Activated CD4-positive, CD25-positive, alpha-beta regulatory T cell (primary cell): ENCODE measurements at places on chromosomes 16 and 17.

DNA sequence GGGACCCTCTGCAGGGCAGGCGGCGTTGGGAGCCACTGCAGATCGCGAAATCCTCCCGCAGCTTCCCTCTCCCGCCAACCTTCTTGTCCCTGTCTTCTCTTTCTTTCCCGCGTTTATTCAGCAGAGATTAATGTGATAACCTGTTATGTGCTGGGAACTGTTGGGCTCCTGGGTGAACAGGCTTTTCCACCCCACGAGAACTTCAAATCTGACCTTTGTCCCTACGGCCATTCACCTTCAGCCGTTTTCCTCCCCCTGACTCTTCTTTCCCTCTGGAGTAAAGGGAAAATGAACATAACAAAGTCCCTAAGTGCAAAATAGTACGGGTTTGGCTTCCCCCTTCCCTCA lies 15.2 kb upstream of the KPNA2 start:
- no peak for DNase-seq

GRCh38 chr16:10805334-10805733 lies 13.3 kb downstream of the TVP23A start:
- no peak for DNase-seq

DNA sequence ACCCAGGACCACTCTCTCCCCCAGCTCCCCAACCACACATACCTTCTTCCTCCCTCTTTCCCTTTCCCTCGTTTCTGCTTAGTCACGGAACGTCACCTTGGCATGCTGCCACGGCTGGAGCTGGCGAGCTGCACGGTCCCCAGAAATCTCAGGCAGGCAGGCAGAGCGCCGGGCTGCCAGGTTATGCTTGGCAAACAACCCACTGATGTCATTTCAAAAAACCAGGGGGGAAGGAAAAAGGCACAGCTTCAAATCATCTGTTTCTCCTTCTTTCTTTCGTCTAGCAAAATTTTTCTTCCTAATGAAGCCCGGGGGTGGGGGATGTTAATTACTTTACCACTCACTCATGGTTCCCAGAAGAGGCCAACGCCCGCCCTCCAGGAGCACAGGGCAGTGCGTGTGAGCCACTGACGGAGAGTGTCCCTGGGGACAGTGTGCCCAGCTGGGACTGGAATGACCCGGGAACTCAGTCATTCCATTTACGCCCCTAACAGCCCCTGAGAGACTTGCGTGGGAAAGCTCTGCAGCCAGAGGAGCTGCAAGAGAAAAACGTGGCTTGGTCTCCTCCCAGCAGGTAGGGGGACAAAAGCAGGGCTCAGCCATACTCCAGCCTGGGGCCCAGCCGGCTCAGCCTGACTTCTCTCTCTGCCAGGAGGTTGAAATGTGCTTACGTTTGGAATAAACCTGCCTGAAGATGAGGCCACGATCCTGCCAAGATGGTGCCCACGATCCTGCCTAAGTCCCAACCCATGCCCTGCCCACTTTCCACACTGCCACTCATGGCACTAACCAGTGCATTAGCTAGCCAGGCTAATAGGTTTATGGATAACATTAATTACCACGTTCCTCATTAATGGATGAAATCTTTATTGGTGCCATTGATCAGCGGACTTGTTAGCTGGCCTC lies 198.9 kb downstream of the ZFHX3 start:
- no peak for DNase-seq

DNA sequence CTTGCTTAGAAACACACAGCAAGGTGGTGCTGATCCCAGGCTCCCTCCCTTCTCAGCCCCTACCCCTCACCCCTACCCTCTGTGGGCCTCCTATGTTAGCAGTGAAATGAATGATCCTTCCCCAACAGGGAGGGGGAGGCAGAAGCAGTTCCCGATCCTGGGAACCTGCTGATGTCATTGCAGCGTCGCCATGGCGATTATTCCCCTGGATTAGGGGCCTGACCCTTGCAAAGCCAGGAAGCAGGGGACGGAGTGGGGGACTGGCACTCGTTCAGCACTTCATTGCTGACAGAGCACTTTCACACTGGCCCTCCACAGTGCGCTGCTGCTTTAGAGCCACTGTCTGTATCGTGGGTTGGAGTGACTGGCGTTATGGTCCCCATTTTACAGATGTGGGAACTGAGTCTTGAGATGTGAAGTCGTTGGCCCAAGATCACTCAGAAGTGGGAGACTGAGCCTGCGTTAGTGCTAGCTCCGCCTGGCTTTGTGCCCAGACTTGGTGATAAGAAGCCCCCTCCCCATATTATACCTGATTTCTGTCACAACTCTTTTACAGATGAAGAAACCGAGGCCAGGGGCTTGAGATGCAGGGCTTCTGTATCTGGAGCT lies 26.6 kb downstream of the LASP1 start:
- DNase-seq, result no peak

DNA sequence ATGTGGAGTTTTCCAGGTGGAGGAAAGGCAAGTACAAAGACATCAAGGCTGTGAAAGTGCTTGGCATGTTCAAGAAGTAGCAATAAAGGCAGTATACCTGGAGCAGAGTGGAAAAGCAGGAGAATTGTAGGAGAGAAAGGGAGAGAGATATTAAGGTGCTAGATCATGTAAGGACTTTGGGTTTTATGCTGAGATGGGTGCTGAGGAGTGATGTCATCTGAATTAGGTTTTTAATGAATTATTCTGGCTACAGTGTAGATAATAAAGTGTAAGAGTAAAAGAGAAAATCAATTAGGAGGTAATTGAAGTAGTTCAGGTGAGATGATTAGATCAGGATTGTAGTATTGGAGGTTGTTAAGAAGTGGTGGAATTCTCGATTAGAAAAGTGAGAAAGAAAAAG lies 34.0 kb downstream of the NFAT5 start:
- DNase-seq, result no peak

- no peak for DNase-seq
These were observed 6.3 kb downstream of the CLUH start for GRCh38 chr17:2705263-2705662.

DNA sequence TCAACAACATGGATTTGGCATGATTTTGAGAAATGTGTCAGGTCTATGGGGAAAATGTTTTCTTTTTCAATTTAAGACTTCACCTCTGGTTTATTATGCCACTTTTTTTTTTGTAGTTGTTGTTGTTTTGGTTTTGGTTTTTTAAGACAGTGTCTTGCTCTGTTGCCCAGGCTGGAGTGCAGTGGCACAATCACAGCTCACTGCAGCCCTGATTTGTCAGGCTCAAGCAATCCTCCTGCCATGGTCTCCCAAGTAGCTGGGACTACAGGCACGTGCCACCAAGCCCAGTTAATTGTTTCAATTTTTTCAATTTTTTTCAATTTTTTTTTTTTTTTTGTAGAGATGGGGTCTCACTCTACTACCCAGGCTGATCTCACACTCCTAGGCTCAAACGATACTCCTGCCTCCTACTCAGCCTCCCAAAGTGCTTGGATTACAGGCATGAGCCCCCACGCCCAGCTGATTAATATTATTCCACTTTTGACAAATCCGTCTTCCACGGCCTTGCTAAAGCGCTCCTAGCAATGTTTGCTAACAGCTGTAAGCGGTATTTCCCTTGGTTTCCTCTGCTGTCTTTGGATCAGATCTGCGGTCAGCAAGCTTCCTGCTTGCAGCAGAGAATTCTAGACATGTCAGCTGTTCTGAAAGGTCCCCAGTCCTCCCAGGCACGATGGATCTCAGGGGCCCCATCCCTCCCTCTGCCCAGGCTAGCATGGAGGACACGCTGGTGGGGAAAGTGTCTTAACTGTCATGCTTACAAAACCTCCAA lies 7.0 kb upstream of the MILR1 start:
- no peak for DNase-seq

GRCh38 chr17:61010661-61011170 lies 333.1 kb downstream of the BCAS3 start:
- no peak for DNase-seq

DNA sequence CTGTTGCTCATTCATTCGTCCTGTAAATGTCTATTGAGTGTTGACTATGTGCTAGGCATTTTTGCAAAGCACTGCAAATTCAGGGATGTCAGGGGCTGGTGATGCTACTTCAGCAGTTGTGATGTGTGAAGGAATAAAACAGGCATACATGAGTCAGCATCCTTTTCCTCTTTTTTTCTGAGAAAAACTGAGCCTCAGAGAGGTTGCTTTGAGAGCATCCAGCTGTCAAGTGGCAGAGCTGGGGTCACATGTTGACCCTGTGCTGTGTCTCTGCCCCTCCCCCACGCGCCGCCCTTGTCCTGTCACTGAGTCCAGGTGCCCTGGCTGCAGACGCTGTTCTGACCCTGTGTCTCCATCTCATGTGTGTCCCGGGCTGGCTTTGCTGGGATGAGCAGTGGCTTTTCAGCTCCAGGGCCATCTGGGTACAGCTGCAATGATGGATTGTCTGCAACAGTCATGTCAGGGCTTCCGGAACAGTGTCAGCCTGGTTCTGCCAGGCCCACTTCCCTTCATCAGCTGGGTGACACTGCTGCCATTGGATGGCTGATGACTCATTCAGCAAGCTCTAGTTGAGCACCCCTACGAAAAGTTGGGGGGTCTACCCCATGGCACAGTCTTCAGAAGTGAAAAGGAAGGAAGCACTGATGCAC lies 14.9 kb downstream of the SEC14L5 start:
- DNase-seq, result no peak

DNA sequence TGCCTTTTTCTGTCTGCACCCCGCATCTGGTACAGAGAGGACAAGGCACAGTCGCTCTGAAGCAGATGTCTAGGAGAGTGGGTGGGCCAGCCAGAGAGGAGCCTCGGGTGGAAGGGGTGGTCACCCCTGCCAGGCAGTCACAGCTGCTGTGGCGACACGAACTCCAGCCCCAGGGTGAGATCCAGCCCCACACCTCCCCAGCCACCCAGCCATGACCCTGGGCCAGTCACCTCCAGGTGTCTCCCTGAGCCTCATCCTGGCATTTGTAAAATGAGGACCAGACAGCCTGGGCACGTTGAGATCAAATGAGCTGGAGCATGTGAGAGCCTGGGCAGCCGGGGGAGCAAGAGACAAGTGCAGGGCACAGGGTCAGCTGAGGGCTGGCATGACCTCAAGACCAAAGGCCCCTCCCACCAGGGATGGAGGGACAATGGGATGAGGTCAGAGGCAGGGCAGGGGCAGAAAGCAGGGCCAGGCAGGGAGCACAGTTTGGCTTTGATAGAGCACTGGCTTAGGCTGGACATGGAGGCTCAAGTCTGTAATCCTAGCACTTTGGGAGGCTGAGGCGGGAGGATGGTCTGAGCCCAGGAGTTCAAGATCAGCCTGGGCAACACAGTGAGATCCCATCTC lies 7.7 kb downstream of the ADAM11 start:
- DNase-seq, result no peak

GRCh38 chr16:50538411-50539052 lies 9.7 kb upstream of the NKD1 start:
- no peak for DNase-seq

DNA sequence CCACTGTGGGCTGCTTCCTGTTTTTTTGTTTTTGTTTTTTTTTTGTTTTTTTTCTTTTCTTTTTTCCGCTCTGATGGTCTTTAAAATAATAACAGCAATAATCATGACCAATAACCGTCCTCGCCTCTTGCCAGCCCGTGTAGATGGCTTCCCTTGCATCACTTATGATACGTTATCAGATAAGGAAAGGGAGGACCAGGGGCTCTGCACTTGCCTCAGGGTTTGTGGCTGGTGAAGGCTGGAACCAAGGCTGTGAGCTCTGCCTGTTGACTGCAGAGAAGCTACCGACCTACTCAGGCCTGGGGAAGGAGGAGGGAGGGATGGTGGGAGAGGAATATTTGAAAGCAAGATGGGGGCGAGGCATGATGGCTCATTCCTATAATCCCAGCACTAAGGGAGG lies 114.0 kb upstream of the SDK2 start:
- DNase-seq, result no peak

DNA sequence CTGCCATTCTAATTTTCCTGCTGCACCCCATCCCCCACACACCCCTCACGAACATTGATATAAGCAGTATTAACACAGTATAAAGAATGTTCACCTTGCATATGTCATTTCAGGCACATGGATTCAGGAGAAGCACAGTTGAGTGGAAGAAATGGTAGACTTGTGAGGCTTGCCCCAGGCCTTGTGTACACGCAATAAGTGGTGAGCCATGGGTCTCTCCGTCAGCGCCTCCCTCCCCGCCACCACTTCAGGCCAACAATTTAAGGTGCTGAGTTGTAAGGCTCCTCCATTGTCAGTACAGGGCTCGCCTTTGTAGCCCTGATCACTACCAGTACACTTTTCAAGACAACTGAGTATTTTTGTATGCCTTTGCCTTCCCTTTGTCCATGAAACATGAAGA lies 12.2 kb upstream of the CLEC18C start:
- DNase-seq, result no peak

GRCh38 chr16:87235810-87236515 lies 81.2 kb downstream of the C16orf95 start:
- no peak for DNase-seq

DNA sequence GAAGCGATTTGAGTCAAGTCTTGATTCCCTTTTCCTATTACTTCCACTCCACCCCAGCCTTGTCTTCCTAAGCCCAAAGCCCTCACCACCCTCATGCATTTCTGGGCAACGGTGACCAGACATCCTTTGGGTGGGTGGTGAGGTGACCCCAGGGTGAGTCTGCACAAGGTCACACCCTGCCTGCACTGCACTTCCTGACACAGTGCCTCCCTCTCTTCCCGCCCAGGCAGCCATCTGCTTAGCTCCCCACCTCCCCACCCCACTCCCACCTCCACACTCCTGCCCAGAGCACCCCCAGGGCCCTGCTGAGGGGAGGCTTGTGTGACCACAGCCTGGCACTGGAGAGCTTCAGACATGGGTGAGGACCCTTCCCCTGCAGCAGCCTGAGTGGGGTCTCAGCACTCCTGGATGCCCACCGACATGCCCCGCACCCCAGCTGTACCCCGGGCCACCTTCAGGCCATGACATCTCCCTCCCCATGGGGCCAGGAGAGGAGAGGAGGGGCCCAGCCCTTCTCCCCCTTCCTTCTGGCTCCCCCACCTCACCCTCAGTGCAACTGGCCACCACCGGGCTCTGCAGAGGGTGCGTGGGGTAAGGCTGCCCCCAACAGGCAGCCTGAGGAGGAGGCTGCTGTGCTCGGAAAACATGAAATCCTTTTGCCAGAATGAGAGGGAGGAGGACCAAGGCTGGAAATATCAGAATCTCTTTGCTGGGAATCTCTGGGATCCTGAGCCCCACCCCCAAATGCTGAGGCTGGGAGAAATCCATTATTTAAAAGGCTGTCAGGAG lies 68.6 kb downstream of the CCT6B start:
- no peak for DNase-seq

- DNase-seq, result no peak
These were observed 12.2 kb downstream of the CX3CL1 start for GRCh38 chr16:57384248-57385070.

GRCh38 chr16:26983426-26983825 lies 83.3 kb upstream of the C16orf82 start:
- no peak for DNase-seq

DNA sequence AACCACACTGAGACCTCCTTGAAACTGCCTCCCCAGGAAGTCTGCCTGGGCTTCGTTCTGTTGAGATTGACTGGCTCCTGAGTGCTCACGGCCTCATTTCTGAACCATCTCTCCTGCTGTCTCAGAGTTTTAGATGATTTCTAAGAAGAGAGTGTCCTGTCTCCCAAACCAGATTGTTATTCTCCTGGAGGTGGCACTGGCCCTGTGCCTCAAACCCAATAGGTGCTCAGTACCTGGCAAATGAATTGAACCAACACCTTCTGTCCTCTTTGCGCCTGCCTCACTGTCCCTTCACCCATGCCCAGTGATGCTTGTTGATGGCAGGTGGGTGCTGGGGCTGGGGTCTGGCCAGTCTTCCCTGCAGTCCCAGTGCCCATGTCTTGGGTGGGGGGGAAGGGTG lies 36.3 kb upstream of the C1QL1 start:
- no peak for DNase-seq

- peak; percentile 16 for DNase-seq
These were observed at the start of gene ZBTB4 for GRCh38 chr17:7479213-7480088. Gene ZBTB4, minus strand, starts transcription at chr17:7479631. Its CDS starts 12,830 bp downstream, at chr17:7466801.
